ENCODE measurements at places on chromosomes 6 and 20. TPM values are rescaled to one million over a fixed set of nuclear protein-coding genes. Genes with fewer than 3 reads are reported as not detected.
A peak's percentile ranks its signal among the peaks of the same experiment; 100 is the strongest.

GRCh38 chr6:25277857-25278256 lies 1.3 kb upstream of the CARMIL1 start:
- no peak for DNase-seq
- no peak overlapping the region for H3K4me3 ChIP-seq
- no peak overlapping the region for H3K27ac ChIP-seq
- H3K4me1 ChIP-seq: peaks cover 23% of the 10 kb centered on the region

TSHZ2 gene
- total RNA-seq: 2.4 TPM

GRCh38 chr6:166297606-166298005 lies 10.6 kb downstream of the PRR18 start:
- H3K27ac ChIP-seq: no peak overlapping the region
- no peak for DNase-seq
- no peak overlapping the region for H3K4me3 ChIP-seq
- no peaks in the 10 kb centered on the region for H3K36me3 ChIP-seq
- peaks cover 9% of the 10 kb centered on the region for H3K4me1 ChIP-seq

GRCh38 chr6:162700966-162701365 lies 26.6 kb downstream of the PRKN start:
- no peaks in the 10 kb centered on the region for H3K4me1 ChIP-seq
- no peak overlapping the region for H3K4me3 ChIP-seq
- no peak overlapping the region for H3K27ac ChIP-seq
- DNase-seq: no peak
- H3K36me3 ChIP-seq: no peaks in the 10 kb centered on the region

PRPF6 gene
- 45.1 TPM for total RNA-seq

RNF146 gene
- total RNA-seq: 23.5 TPM

- H3K4me1 ChIP-seq: peaks cover 4% of the 10 kb centered on the region
- peak overlapping the region; percentile 53 for H3K27ac ChIP-seq
- DNase-seq: peak; percentile 26
These were observed 480 bp upstream of the NT5E start for GRCh38 chr6:85449388-85449817.

GRCh38 chr20:54792688-54793087 lies 317.3 kb downstream of the DOK5 start:
- H3K27me3 ChIP-seq: no peaks in the 10 kb centered on the region
- no peak overlapping the region for H3K4me3 ChIP-seq
- H3K36me3 ChIP-seq: no peaks in the 10 kb centered on the region
- no peak overlapping the region for H3K27ac ChIP-seq

DNA sequence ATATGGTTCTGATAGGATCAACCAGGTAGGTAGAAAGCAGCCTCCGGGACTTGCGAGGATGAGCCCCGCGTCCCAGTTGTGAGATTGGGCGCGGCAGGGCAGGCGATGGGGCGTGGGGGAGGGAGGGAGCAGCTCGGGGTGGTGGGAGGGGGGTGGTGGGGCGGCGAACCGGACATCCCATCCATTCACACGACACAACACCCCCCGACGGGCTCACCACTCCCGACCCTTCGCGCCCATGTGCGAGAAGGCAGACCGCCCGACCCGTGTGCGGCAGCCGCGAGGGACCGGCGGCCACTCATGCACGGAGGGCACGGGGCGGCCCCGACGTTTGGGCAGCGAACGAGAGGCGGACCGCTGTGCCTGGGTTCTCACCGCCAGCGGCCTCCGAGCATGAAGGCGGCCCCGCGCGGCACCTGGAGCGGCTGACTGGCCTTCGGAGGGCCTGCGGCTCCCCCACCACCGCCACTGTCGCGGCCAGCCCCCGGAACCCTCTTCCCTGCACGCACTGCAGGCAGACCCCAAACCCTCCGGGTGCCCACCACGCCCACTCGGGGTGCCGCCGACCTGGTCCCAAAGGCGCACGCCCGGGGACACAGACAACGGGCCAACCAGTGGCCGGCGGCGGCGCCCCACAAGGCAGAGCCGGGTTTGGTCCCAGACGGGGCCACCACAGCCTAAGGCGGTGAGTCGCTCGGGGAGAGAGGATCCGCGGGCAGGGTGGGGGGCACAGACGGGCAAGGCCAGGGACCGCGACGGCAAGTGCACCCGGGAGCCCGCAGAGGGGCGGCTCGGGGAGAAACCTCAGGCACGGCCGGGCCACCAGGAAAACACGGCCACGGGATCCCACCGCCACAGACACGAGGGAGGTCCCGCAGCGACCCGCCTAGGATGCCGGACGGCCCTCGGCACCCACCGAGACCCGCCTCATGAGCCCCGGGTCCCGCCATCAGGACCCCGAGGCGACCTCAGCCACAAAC lies 769.2 kb upstream of the DEFB115 start:
- no peaks in the 10 kb centered on the region for H3K4me1 ChIP-seq
- DNase-seq: no peak
- no peaks in the 10 kb centered on the region for H3K36me3 ChIP-seq
- no peaks in the 10 kb centered on the region for H3K27me3 ChIP-seq
- no peak overlapping the region for H3K4me3 ChIP-seq

GRCh38 chr6:64266351-64266821 lies 630.8 kb downstream of the PHF3 start:
- DNase-seq: no peak
- no peak overlapping the region for H3K27ac ChIP-seq
- H3K27me3 ChIP-seq: no peaks in the 10 kb centered on the region
- H3K4me1 ChIP-seq: no peaks in the 10 kb centered on the region
- H3K36me3 ChIP-seq: no peaks in the 10 kb centered on the region
- no peak overlapping the region for H3K4me3 ChIP-seq

SNX14 gene
- total RNA-seq: 51.7 TPM

MAP3K4 gene
- 25.1 TPM for total RNA-seq

ABHD16B gene
- not detected for total RNA-seq

MPIG6B gene
- 0.14 TPM for total RNA-seq

BMP2 gene
- total RNA-seq: 0.47 TPM

DNA sequence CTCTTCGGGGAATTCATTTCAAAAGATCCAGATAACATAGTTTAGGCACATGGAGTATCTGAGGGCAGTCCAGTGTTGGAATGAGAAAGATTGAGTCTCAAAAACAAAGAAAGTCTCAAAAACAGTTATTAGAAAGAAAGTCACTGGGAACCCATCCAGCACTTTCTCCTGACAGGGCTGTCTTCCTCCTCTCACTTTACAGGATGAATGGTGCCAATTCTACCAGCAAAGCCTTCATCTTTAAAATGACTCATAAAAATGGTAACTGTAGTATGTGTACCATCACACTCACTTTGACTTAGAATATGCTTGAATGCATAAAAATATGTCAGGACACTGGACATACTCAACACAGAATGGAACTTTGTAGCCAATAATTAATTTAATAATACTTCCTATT lies 71.3 kb downstream of the SLC22A3 start:
- H3K36me3 ChIP-seq: no peaks in the 10 kb centered on the region
- no peak for DNase-seq
- no peak overlapping the region for H3K4me3 ChIP-seq
- H3K4me1 ChIP-seq: no peaks in the 10 kb centered on the region

GRCh38 chr20:634148-634925 lies 18.7 kb downstream of the SRXN1 start:
- no peaks in the 10 kb centered on the region for H3K27me3 ChIP-seq
- H3K27ac ChIP-seq: no peak overlapping the region
- no peak overlapping the region for H3K4me3 ChIP-seq

- no peaks in the 10 kb centered on the region for H3K27me3 ChIP-seq
- DNase-seq: no peak
- H3K4me1 ChIP-seq: no peaks in the 10 kb centered on the region
- no peak overlapping the region for H3K4me3 ChIP-seq
- H3K27ac ChIP-seq: no peak overlapping the region
These were observed 119.2 kb upstream of the CCN2 start for GRCh38 chr6:132070356-132070755.

- H3K36me3 ChIP-seq: no peaks in the 10 kb centered on the region
- peak; percentile 9 for DNase-seq
- H3K27ac ChIP-seq: peak within 1 kb of the TSS; percentile 48
- peaks cover 10% of the 10 kb centered on the region for H3K4me1 ChIP-seq
These were observed at the start of gene MYO6 for GRCh38 chr6:75748743-75749538. Gene MYO6 (plus strand): TSS chr6:75749239. CDS start chr6:75817548, 68,309 bp downstream.

C6orf58 gene
- total RNA-seq: 0.05 TPM

- DNase-seq: no peak
- no peaks in the 10 kb centered on the region for H3K36me3 ChIP-seq
- no peak overlapping the region for H3K4me3 ChIP-seq
- no peaks in the 10 kb centered on the region for H3K27me3 ChIP-seq
- no peaks in the 10 kb centered on the region for H3K4me1 ChIP-seq
These were observed 28.7 kb upstream of the SPAG4 start for GRCh38 chr20:35586751-35587425.

C20orf202 gene
- 0.09 TPM for total RNA-seq

- H3K4me1 ChIP-seq: no peaks in the 10 kb centered on the region
- H3K4me3 ChIP-seq: no peak overlapping the region
- peaks cover 47% of the 10 kb centered on the region for H3K36me3 ChIP-seq
- no peak overlapping the region for H3K27ac ChIP-seq
These were observed 18.6 kb downstream of the RBM38 start for GRCh38 chr20:57409672-57410397.

GRCh38 chr20:1998715-1999114 lies 4.9 kb upstream of the PDYN start:
- no peaks in the 10 kb centered on the region for H3K36me3 ChIP-seq
- DNase-seq: no peak
- no peaks in the 10 kb centered on the region for H3K4me1 ChIP-seq
- H3K27me3 ChIP-seq: peaks cover 7% of the 10 kb centered on the region
- H3K4me3 ChIP-seq: no peak overlapping the region
- H3K27ac ChIP-seq: no peak overlapping the region

HCRTR2 gene
- 0.09 TPM for total RNA-seq

Measured in thymus (tissue), 14 donors.